T-helper 2 cell (primary cell): ENCODE measurements at places on chromosomes 3 and 15.

GRCh38 chr3:193791041-193792032, 198.3 kb downstream of the OPA1 start:
- no peak for DNase-seq

- DNase-seq, result no peak
These were observed 193.8 kb downstream of the NR1D2 start for GRCh38 chr3:24138876-24139256.

DNA sequence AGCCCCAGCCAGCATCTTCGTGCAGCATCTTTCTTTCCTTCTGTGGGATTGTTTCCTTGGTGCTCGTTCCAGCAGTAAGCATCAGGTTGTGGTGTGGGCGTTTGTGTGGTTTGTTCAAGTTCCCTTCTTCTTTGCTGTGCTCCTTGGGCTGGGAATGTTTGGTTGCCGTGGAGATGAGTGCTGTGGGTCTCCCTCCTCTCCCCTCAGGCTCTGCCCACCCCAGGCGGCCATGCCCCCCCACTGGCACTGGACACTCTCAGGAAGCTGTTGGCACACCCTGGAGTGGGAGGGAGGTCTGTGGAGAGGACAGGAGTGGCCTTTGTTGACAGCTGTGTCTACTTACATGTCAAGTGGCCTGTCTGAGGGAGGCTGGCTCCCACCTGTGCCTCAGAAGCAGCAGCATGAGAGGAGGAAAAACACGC, 46.5 kb upstream of the SACM1L start:
- no peak for DNase-seq

- DNase-seq, result no peak
These were observed 18.0 kb downstream of the MIX23 start for GRCh38 chr3:122365073-122365472.

- no peak for DNase-seq
These were observed 6.3 kb upstream of the ATP1B3 start for GRCh38 chr3:141870091-141870687.

GRCh38 chr15:34652726-34653033, 69.2 kb upstream of the GOLGA8B start:
- no peak for DNase-seq

GRCh38 chr15:62749036-62749815, 293.3 kb upstream of the TPM1 start:
- DNase-seq, result no peak

GRCh38 chr3:65535260-65535659, 503.5 kb downstream of the MAGI1 start:
- no peak for DNase-seq

GRCh38 chr3:51539291-51539941, 897 bp downstream of the RAD54L2 start:
- DNase-seq, result peak; percentile 21

GRCh38 chr15:66808181-66808824, 106.3 kb downstream of the SMAD6 start:
- DNase-seq, result no peak

- DNase-seq, result no peak
These were observed 47.8 kb downstream of the TNFAIP8L3 start for GRCh38 chr15:51046799-51047449.

- DNase-seq, result no peak
These were observed 68.7 kb downstream of the GBE1 start for GRCh38 chr3:81692766-81693165.

GRCh38 chr3:186511245-186511644, 32.9 kb downstream of the CRYGS start:
- no peak for DNase-seq

GRCh38 chr15:100108346-100108745, 233.4 kb downstream of the ADAMTS17 start:
- DNase-seq, result no peak

- DNase-seq, result no peak
These were observed 19.4 kb downstream of the SRPRB start for GRCh38 chr3:133824961-133825485.

- DNase-seq, result no peak
These were observed 98.7 kb downstream of the RAP2B start for GRCh38 chr3:153260681-153261080.

DNA sequence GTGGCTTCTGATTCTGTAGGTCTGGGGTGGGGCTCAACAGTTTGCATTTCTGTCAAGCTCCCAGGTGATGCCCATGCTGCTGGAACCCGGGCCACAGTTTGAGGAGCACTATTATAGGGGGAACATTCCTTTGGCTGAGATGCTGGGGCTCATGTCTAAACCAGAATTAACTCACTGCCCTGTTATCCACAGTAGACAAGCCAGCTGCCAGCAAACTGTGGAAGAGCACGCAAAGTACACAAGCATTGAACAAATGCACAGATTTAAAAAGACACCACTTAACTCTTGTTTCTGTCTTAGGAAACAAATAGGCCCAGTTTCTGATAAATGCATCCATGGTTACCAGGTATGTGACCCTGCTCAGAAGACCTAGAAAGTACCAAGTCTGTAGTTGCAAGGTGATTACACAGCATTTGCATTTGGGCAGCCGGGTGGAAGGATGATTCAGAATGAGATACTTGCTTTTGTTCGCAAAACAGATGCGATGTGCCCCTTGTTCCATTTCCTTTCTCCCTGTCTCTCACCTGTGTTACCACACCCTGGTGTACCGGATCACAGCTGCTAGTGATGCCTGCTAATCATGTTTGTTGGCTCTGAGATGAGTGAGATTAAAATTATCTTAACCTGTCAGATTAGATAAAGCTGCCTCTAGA, 12.4 kb downstream of the GYG1 start:
- DNase-seq, result no peak

DNA sequence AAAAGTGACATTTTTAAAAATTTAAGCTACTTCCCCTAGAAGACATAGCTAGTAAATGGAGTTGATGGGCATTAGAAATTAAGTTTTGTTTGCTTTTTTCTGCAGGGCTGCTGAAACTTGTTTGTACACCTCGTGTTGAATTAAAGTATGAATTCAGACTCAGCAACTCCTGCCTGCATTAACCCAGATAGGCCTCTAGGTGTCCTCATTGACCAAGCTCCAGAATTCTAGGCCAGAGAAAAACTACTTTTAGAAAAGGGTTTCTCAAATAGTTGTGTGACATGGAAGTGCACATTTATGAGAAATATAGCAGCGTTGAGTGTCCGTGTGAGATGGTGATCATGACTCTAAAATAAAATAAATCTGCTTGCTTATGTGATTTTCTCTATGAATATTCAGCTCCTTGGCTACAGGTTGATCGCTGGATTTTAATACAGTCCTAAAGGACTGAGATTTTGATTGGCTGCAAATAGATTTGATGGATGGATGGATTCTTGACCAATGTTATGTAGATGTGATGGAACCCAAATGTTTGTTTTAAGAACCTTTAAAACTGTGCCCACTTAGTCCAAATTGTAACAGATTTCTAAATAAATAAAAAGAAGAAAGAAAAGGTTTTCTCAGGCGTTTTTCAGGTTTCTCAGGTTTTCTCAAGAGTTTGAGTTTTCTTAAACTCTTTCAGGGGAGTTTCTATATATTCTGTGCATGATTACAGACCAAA, 39.4 kb upstream of the LMOD3 start:
- DNase-seq, result no peak

GRCh38 chr15:35481992-35482391, 64.0 kb downstream of the DPH6 start:
- no peak for DNase-seq

DNA sequence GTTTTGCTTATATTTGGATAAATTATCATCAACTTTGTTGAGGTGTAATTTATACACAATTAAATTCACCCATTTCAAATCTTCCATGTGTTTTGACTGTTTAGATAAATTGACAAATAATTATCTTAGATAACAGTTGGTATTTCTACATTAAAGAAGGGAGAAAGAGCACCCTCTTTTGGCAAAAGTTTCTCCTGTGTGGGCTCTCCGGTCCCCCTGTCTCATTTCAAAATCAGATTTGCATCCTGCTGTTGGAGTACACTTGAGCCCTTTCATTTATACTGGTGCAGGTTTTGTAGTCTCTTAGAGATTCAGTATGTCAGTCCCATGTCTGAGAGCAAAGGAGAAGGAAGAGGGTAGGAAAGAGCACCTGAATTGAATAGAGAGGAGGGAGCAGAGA, 49.4 kb downstream of the NKIRAS1 start:
- DNase-seq, result no peak

DNA sequence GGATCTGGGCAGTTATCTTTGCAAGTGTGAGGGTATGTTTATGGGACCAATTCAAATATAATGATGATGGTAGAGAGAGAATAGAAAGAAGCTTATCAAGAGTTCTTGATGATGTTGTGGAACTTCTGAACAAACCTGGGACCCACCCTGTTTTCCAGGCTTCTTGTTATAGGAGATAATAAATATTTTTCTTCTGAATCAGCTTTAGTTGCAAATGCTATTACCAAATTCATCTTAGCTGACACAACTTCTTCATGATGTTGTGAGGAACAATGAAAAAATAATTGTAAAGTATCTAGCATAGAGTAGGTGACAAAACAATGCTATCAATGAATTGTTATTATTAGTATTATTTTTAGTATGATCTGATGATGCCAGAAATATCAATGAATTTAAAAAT, 43.5 kb upstream of the PTX3 start:
- no peak for DNase-seq

DNA sequence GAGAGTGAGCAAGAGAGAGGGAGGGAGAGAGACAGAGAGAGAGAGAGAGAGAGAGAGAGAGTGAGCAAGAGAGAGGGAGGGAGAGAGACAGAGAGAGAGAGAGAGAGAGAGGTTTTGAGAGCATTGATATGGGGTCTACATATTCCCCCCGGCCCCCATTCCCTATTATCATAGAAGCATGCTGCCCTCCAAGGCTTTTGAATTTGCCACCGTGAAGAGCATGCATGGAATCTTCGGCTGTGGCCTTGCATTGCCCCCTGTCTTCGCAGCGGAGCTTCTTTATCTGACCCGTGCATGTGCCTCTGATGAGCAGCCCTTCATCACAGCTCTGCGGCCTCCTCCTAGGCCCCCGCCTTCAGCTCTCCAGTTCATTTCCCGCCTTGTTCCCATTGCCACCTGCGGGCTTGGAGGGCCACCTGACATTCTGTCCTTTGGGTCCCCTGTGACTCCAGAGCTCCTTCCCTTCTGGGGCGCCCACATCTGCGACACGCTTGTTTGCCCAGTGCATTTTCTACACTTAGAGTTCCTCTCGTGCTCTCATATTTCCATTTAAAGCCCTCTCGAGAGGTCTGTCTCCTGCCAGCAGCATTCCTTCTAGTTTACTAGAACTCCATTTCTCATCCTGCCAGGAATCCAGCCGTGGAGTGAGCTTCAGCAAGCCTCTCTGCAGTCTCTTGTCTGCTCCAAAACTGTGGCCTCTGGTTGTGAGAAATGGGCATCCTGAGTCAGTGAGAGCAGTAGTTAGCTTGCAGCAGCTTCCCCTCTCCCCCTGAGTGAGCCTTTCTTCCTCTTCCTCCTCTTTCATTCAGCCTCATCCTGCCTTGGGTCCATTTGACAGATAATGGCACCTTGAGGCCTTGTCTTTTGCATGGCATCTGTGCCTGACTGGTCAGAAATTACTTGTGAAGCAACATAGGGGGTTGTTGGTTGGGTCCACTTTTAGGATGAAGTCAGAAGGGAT, 25.3 kb downstream of the LPP start:
- DNase-seq, result no peak

- DNase-seq, result no peak
These were observed 281.9 kb downstream of the RAP2B start for GRCh38 chr3:153443961-153444360.

DNA sequence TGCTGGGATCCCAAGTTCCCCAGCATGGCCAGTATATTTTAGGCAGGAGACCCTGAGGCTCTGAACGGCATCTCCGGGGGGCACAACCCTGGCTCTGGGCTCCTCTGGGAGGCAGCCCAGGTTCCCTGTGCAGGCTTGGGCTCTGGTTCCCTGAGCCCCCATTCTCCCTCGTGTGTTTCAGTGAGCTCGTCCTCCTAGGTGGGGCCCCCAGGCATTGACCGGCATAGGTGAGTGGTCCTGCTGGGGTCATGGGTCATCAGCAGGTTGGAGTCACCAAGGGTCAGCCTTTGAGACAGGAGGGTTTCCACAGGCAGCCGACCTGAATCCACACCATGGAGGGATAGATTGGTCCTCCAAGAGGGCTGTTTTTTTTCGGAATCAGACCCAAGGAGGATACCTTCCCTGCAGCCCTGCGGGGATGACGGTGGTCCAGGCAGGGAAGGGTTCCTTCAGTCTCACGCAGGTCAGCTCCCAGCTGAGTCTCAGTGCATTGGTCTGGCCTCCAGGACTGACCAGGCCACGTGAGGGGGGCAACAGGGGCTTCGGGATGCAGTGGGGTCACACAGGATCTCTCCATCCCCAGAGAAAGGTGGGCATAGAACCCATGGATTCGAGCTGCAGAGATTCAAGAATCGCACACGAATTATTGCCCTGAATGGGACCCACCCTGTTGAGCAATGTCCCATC, 226.0 kb downstream of the SNRPN start:
- DNase-seq, result no peak

DNA sequence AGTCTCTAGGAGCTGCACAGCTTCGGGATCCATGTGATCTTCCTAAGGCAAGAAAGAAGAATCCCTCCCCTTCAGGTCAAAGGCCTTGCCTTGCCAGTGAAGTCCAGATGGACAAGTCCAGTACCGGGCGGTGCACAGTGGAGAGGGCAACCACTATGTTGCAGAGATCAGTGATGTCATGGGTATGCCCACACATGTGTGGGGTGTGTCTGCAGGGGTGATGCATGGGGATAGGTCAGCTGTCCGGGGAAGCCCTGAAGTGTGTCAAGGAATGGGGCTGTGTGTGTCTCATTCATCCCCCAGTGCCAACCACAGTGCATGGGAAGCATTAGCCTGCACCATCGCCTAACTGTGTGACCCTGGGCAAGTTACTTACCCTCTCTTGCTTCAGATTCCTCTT, 66.5 kb downstream of the TLE3 start:
- no peak for DNase-seq

- DNase-seq, result no peak
These were observed 869.7 kb downstream of the OTOL1 start for GRCh38 chr3:162366166-162366766.

DNA sequence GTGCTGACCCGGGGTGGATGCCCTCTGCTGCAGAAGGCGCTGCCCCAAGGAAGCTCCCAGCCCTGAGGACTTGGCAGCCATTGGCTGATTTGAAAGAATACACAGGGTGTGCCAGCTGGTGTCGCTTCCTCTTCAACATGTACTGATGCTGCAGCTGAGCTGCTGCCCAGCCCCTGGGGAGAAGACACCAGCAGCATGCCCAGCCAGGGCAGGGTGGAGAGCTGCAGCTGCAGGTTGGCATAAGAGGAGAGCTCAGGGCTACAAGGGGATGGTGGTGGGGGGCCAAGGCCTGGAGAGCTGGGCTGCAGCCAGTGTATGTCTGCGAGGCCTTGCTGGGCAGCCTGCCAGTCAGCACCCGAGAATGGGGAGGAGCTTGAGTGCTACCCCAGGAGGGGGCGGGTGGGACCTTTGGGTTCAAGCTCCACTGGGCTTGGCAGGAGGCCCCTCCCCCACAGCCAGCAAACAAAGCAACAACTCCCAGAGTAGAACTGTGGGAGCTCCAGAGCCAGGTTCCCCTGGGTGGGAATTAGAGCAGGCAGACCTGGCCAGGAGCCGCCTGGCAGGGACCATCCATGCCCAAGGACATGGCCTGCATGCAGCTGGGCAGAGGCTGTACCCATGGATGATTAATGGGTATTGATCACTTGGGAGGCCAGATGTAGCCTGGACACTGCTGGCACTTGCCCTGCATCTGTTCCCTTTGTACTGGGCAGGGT, 9.2 kb upstream of the SEMA4B start:
- no peak for DNase-seq

- no peak for DNase-seq
These were observed 155.7 kb downstream of the LIPC start for GRCh38 chr15:58587486-58587885.
